ENCODE measurements at places on chromosomes 7 and 10.

DNA sequence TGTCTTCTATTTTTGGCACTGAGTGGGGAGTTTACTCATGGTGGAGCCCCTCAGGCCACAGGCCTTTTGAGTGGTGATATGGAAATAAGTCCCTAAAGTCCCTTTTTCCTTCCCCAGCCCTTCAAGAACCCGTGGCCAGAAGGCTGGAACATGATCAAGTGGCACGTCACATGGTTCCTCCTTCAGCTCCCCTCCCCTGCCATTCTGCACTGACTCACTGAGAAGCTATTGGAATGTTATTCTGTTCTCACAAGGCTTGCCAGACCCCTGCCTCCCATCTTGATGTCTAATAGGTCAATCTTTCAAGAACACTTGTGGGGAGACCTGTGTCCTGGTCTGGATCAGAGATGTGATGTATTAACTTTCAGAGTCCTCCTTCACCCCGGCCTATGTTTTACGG lies 279.8 kb downstream of the SEC23IP start:
- DNase-seq: no peak

- no peak for DNase-seq
These were observed 33.6 kb downstream of the RHEB start for GRCh38 chr7:151486074-151486473.

DNA sequence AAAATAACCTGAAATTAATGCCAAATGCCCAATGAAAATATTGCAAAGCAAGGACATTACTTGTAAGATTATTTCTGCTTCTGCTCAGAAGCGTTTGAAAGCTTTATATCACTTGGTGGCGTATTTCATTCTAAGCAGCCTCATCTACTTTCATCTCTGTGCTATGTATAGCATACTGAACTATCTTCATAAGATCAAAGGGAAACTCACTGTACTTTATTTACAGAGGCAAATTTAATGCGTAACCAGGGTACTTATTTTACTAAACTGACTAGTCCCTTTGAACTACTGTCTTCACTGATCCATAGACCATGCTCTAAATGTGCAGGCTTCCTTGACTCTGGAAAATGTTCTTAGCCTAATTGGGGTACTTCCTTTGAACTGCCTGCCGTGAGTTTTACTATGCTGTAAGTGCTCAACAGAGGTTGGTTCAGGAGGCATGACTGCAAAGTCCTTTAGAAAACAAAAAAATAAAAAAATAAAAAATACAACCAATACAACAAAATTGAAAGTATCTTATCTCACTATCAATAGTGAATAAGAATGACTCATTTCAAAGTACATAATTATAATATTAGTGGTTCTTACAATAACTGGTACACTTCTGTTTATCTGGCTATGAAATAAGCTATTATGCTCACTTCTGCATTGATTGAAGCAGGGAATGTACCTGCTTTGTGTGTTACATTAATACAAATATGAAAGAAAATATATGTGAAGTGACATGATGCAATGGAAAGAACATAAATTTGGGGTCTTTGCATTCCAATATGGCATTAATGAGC lies 41.0 kb upstream of the TSPAN12 start:
- DNase-seq: no peak

DNA sequence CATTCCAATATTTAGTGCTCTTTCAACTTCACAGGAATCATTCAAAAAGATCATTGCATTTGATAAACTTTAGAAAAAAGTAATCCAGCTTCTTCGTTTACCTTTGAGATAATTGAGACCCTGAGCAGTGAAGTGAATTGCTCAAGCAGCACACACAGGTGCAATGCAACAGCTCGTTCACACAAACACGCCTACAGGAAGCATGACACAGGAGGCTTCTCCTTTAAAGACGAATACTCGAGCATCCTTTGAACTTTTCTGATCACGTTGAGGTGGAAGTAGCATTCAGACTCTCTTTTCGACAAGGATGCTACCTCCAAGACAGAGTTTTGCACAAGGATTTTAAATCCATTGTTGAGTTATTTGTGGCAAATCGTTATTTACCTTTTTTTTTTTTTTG lies 18.0 kb upstream of the RSU1 start:
- no peak for DNase-seq

DNA sequence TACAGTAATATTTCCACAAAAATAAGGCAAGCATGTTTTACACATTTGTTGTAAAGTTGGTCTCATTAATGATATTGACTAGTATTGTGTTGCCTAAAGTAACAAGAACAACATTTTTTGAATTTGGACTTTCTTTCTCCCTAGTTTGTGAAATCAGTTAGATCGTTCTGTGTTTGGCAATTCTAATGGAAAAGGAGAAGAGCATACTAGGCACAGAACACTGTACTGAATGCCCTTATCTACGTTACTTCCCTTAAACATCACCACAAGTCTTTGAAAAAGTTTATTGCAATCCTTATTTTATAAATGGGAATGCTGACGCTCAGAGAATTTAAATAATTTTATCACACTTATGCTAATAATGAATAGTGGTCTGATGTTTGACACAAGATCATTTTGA lies 372.2 kb downstream of the EXOC4 start:
- no peak for DNase-seq

GRCh38 chr10:69389827-69390490 lies 26.8 kb downstream of the TACR2 start:
- DNase-seq: peak; percentile 46

GRCh38 chr10:76974017-76974691 lies 663.5 kb downstream of the KCNMA1 start:
- no peak for DNase-seq

DNA sequence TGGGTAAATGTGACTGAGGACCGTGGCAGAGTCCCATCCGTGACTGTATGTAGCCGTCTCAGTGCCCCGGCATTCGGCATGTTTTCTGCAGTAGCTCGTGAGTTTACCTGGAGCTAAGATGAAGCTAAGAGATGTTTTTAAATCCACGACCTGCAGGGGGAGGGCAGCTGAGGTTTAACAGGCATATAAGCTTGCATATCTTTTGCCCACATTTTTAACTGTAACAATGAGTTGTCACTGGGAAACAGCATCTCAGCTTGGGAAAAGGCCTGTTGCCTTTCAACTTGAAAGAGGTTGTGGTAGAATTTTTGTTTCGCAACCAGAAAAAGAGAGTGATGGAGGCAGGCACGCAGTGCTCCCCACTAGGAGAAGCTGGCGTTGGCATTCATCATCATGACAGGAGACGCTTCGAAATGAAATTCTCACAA lies 77.7 kb downstream of the CELF2 start:
- DNase-seq: no peak

GRCh38 chr7:157963526-157963925 lies 624.1 kb downstream of the PTPRN2 start:
- DNase-seq: no peak

GRCh38 chr10:85177767-85178166 lies 849.4 kb downstream of the CCSER2 start:
- no peak for DNase-seq
